Pancreas (tissue), 10 donors: ENCODE measurements at places on chromosomes 1 and 21. TPM values are rescaled to one million over a fixed set of nuclear protein-coding genes. Genes with fewer than 3 reads are reported as not detected.

GRCh38 chr21:45335151-45335760, 47.6 kb upstream of the POFUT2 start:
- DNase-seq: no peak

GRCh38 chr1:202862679-202863560, 26.0 kb downstream of the RABIF start:
- DNase-seq: no peak

DNA sequence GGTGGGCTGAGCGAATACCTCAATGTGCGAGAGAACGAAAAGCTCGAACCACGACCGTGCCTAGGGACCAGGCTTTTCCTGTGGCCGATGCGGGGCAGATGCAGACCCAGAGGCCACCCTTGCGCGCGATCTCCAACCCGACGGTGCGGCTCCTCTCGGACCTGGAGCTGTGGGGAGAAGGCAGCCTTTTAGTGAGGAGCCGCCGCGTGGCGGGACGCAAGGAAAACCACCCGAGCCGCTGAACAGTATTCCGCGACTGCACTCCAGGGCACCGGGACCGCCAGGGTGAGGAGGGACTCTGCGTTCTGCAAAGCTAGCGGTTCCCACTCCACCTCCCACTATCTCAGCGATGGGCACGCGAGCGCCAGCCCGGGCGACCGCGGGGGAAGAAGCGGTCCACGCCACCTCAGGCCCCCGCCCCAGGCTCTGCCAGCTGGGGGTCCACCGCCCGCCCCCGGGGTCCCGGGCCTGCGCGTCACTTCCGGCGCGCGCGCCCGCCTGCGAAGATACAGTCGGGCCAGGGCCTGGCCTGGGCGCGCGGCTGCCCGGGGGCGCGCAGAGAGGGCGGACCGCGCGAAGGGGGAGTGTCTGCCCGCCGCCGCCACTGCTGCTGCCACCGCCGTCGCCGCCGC, 66.5 kb upstream of the PRKACB start:
- DNase-seq: peak; percentile 73

GRCh38 chr1:247332623-247333361, 1.1 kb upstream of the ZNF496 start:
- peak; percentile 33 for DNase-seq

DNA sequence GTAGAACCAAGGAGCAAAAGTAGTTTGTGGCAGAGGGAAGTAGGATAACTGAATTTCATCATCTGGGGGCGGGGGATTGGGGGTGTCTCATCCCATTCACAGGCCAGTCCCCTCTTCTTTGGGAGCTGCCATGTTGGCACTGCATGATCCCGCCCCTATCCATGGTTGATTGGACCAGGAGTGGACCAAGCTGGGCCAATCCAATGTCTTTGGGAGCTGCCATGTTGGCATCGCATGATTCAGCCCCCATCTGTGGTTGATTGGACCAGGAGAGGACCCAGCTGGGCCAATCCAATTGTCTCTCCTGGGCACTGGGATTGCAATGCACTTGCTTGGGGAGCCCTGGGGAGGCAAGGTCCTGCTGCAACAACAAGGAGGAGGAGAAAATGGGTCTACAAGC, 12.3 kb upstream of the ALPL start:
- no peak for DNase-seq

DNA sequence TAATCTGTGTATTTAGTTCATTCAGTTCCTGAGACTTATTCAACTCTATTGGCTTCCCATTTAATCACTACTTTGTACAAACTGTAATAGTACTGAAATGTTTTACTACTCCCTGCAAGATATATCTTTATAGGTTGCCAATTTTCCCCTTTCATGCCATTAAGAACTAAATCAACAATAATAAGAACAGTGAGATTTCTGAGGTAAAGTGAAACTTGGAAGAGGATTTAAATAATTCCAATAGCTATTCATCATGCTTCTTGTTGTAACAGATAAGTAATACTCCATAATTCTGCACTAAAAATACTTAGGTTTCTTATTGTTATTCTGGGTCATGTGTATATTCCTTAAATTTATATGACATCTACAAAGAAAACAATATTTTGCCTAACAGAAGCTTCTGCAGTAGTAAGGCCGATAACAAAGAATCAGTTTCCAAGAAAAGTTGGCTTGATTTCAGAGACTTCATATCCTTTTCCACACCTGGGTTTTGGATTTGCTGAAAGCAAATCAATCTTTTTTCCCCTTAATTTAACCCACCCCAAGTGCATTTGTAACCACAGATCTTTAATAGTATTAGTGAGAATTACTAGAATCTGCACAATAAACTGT, 258.3 kb downstream of the FAF1 start:
- no peak for DNase-seq

DNA sequence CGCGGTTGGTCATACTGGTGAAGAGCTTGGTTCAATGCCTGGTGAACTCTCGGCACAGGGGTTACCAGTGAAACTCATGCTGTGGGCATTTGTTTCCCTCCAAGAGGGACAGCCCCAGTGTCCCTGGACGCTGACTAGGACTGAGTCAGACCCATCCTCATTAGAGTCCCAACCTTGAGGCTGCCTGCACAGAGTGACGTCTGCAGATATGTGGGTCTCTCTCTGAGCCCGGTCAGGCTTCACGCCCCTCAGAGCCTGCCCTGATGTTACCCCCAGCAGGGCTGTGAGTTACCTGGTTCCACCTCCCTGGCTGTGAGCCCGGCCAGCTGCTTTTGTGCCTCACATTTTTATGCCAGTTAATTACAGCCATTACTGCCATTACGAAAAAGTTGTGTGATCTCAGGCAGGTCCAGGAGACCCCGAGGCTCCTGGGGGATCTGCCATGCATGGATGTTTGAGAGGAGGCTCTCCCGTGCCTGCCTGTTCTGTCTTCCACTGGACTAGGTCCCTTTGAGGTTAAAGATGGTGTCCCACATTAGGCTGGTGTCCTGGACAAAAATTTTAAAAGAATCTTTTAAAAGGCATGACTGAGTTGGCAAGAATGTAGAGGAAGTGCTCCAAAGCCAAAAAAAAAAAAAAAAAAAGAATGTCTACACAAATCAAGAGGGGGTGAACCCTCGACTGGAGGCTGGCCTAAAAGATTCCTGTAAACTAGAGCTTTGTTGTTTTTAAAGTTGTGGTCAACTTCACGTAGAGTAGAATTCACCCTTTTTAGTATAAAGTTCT, 36.6 kb upstream of the PADI1 start:
- DNase-seq: no peak

Gene ESPN
- total RNA-seq: 2.5 TPM

- no peak for DNase-seq
Measured at GRCh38 chr1:13494025-13494424, 19.8 kb downstream of the LRRC38 start.

Gene CEPT1
- total RNA-seq: 12.2 TPM

DNA sequence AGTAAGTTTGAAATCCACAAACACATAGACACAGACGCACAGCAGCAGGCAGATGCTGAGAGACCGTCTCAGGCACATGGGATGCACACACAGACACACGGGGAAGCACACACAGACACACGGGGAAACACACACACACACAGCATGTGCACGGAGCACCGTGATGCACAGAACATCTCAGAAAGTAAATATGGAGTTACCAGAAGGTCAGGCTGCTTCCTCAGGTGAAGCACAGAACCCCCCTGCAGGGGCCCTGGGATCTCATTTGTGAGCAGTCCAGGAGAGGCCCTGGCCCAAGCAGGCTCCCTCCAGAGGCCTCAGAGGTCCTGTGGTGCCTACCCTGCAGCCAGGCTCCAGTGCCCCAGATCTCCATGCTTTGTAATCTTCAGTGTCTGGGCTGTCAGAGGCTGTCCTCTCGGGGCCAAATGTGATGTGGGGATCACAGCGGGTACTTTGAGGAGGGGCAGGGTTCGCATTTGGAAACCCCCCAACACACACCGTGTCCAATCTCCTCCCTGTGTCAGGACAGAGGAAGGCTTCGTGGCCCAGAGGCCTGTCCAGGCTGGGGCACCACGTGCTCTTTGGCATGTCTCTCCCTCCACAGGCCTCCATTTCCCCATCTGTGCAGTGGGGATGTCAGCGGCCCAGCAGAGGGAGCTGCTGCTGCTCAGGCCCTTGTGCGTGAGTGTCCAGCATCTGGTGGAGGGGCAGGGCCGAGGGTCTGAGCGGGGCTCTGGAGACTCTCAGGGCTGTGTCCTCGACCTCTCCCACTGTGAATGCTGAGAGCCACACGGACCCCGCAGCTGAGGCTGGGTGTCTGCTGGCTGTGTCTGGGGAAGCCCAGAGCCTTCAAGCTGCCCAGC, 23.0 kb upstream of the PRSS38 start:
- no peak for DNase-seq

Gene CD247
- 0.14 TPM for total RNA-seq

GRCh38 chr1:11543796-11544195, 64.8 kb downstream of the DISP3 start:
- DNase-seq: no peak

Gene DYRK3
- 7.0 TPM for total RNA-seq

Gene IGSF9
- 0.83 TPM for total RNA-seq

Gene CD84
- total RNA-seq: 5.1 TPM

DNA sequence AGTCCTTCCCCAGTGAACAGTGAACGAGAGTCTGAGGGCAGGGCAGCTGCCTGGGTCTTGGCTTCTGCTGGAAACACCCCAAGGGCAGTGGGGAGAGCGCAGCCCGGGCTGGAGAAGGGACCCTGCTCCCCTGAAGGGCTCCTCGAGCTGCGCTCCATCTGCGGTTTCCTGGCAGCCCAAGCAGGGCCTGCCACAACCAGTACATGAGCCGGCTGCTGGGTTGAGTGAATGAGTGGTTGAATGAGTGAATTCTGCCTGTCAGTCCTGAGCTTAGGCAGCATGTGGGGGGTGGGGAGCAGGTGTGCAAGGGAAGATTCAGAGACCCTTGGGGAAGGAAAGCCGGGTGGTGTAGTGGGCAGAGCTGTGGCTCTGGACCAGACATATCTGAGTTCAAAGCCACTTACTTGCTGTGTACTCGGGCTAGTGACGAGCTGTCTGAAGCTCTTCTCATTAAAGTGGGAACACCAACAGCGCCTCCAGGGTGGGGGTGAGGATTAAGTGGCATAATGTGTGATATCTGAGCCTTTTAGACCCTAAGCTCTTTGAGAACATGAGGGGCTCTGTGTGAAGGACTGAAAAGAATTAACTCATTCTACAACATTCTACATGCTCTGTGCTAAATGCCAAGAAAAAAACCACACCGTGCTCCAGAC, 3.7 kb downstream of the OPRD1 start:
- DNase-seq: no peak

GRCh38 chr1:225814381-225814780, 4.5 kb downstream of the EPHX1 start:
- no peak for DNase-seq

DNA sequence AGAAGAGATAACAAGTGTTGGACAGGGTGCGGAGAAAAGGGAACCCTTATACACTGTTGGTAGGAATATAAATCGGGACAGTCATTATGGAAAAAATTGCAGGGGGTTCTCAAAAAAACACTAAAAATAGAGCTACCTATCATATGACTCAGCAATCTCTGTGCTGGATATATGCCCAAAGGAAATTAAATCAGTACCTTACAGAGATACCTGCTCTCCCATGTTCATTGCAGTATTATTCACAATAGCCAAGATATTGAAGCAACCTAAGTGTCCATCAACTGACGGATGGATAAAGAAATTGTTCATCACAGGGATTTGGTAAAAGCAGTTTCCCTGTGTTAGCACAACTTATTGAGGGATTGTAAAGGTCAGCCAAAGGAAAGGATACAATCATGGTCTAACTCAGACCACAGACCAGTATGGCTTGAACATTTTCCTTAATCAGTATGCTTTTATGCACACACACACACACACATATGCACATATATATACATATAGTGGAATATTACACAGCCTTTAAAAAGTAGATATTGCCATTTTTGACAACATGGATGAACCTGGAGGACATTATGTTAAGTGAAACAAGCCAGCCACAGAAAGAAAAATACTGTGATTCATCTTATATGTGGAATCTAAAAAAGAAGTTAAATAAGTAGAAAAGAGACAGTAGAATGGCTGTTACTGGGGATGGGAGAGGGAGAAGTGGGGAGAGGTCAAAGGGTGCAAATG, 44.2 kb upstream of the IRF2BP2 start:
- no peak for DNase-seq
